ENCODE measurements at places on chromosomes 7 and 10. TPM values are rescaled to one million over a fixed set of nuclear protein-coding genes. Genes with fewer than 3 reads are reported as not detected.

AASS gene
- 50.1 TPM for total RNA-seq

BHLHA15 gene
- 2.3 TPM for total RNA-seq

CYP2C19 gene
- total RNA-seq: 0.32 TPM

CHAT gene
- total RNA-seq: not detected
